HCT116 (cell line): ENCODE measurements at places on chromosomes 5 and 9.

DNA sequence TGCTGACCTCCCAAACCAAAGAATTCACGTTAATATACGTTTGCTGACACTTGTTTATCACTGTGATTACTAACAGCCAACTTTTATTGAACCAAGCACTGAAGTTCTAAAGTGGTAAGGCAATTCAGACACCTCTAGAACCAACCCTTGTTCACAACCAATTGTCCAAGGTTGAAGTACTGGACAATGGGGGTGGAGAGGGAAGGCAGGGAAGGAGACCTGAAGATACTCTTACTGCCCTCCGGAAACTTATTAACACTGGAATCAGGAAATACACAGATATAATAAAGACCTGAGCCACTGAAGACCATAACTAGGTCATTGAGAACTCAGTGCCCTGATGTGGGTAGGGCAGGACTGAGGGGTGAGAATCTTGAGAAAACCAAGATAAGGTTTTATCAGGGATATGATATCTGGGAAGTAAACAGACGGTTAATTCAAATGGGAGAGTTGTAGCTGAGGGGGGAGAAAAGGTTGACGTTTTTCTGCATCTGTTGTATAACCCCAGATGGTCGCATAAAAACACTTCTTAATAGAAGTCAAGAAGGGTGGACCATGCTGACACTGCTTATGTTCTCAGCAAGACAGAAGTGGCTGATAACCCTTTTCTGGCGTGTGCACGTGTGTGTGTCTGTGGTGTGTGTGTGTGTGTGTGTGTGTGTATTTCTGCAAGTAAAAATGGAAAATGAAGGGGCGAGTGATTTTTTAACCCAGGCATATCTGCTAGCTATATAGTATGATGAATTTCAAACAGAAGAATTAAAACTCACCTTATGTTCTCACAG lies 125.9 kb downstream of the LHFPL2 start:
- no peak for DNase-seq

DNA sequence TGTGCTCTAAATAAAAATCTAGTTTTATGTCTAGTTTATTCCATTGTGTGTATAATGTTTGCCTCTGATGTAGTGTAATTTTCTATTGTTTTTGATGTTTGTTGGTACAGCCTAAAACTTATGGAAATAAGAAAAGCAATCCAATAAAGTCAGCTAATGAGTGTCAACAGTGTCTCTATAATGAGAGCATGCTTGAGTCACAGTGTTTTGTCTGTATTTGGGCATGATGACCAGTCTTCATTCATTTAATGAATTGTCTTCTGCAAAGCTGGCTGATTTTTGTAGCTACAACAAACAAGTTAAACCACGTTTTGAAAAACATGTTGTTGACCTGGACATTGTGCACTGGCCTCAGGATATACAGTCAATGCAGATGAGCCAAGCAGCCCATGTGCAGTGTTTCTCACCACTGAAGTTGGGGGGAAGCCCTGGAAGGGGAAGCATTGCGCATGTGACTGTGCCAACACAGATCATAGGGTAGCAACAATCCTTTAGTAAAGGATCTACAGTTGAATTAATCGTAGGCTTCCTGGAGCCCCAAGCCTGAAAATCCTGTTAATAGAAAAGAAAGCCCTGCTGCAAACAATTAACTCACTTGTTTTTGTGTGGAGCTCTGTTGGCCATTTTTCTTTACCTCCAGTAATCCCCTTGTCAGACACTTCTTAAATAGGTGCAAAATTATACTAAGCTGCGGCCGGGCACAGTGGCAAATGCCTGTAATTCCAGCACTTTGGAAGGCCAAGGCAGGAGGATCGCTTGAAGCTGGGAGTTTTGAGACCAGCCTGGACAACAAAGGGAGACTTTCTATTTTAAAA lies 88.0 kb downstream of the INIP start:
- no peak for DNase-seq

GRCh38 chr5:109307951-109308350 lies 101.8 kb downstream of the PJA2 start:
- DNase-seq: no peak

GRCh38 chr5:1852324-1852947 lies 30.3 kb downstream of the IRX4 start:
- DNase-seq: no peak

GRCh38 chr5:128163991-128164390 lies 80.4 kb downstream of the SLC12A2 start:
- no peak for DNase-seq

- no peak for DNase-seq
Observed at GRCh38 chr9:6428940-6429889, 16.2 kb downstream of the UHRF2 start.

- DNase-seq: no peak
Observed at GRCh38 chr5:136811551-136811950, 446.2 kb upstream of the TRPC7 start.

- DNase-seq: no peak
Observed at GRCh38 chr5:2755076-2755680, 3.7 kb upstream of the IRX2 start.

GRCh38 chr5:66333192-66333591 lies 189.1 kb downstream of the SREK1 start:
- DNase-seq: no peak

- no peak for DNase-seq
Observed at GRCh38 chr9:3969590-3970260, 330.1 kb downstream of the GLIS3 start.

DNA sequence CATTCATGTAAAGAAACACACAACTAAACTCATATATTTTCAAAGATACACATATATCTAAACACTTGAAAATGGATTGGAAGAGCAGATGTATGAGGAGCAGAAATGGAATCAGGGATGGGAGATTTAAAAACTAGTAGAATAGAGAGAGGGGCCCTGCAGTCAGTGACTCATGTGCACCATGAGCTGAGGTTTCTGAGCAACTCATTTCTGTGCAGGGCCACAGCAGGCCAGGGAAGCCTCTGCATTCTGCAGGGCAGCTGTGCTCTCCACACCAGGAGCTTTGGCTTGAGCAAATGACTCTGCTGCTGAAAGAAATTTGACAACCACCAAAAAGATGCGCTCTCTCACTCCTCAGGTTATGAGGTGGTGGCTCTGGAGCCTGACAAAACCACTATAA lies 27.1 kb downstream of the LHX6 start:
- DNase-seq: no peak

- no peak for DNase-seq
Observed at GRCh38 chr9:75830303-75830702, 60.2 kb upstream of the PCSK5 start.

DNA sequence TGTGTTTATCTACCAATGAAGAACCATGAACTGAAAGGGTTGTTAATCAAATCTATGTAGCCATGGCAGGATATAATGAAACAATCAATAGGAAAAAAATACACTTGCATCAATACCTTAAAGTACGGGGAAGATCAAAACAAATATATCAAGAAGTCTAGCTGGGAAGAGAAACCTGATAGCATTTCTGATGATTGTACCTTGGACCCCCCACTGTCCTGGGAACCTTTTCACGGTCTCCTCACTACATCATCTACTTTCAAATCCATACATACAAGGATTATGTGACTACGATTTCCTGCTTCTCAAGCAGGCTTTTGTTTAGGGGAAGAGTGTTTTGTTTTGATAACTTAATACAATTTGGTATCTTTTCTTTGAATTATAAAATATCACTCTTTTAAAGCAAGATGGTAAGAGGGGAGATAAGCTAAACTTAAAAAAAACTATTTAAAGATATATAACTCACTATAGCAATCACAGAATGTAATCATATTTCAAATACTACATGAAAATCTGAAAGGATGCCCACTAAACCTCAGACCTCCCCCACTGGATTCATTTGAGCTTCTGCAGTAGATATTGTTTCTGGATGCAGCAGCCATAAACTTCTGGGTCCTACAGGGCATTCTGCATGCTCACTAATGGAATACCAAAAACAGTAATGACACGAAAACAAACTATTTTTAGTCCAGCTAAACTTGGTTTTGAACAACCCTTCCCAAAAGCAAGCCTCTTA lies 8.0 kb downstream of the EBF1 start:
- DNase-seq: no peak

DNA sequence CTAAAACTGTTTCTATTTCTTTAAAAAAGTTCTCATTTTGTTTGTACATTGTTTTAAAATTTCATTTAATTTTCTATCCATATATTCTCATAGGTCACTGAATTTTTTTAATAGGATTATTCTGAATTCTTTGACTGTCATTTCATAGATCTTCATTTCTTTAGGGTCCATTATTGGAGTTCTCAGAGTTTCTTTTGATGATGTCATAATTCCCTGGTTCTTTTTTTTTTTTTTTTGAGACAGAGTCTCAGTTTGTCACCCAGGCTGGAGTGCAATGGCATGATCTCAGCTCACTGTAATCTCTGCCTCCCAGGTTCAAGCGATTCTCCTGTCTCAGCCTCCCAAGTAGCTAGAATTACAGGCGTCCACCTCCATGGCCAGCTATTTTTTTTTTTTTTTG lies 89.9 kb downstream of the DMRT2 start:
- DNase-seq: no peak

GRCh38 chr9:34187891-34188240 lies 9.0 kb downstream of the UBAP1 start:
- no peak for DNase-seq

GRCh38 chr5:69083412-69083811 lies 10.4 kb upstream of the SLC30A5 start:
- peak; percentile 47 for DNase-seq

GRCh38 chr5:134794082-134794481 lies 35.5 kb downstream of the DDX46 start:
- DNase-seq: no peak

DNA sequence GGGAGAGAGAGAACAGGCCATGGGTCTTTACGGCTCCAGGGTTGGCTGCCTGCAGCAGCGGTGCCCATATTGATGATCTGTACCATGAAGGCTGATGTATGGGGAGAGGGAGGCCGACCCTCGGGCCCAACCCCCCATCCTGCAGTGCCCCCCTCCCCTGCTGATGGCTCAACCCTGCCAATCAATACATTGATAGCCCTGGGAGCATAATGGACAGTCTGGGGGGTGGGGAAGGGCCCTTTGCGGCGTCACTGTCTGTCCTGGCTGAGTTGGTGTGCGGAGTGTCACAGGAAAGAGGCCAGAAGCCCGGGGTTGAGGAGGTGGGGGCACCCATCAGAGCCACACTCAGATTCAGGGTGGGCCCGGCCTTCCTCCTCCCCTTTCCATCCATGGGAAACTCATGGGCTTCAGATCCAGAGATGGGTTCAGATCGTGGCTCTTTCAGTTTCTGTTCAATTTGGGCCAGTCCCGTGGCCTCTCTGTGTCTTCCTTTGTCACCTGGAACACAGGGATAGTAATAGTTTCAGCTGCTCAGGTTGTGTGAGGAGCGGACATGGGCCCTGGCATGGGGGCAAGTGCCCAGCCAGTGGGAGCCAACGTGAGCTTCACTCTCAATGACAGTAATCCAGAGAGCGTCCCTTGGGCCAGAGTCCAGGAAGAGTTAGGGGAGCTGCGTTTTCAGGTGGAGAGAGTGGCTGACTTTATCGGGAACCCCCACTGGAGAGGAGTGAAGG lies 9.5 kb downstream of the FGF18 start:
- DNase-seq: no peak
